ENCODE measurements at places on chromosomes 6 and 20. TPM values are rescaled to one million over a fixed set of nuclear protein-coding genes. Genes with fewer than 3 reads are reported as not detected.

DNA sequence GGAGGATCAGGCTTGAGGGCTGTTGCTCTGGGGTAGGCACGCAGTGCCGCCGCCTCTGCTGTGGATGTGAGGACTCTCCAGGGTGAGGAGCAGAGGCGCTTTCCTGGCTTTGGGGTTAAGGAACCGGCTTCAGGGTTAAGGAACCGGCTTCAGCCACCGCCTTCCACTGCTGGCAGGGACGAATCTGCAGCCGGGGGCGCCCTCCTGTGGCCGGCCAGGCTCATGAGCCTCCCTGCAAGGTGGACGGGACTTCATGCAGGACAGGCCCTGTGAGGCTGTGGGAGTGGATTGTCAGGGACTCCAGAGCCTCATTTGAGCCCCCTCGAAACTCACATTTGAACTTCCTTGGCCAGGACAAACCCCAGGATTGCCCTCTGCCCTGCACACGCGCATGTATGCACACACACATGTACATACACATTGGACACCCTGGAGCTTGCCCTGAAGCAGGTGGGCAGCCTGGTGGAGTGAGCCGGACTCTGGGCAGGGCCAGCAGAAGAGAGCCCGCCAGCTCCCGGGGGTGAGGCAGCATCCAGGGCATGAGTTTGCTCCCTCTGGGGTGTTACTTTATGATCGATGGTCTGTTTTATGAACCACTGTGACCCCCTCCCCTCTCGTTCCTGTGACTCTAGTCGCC, 146.9 kb downstream of the PHACTR3 start:
- peaks cover 10% of the 10 kb centered on the region for H3K4me1 ChIP-seq

DNA sequence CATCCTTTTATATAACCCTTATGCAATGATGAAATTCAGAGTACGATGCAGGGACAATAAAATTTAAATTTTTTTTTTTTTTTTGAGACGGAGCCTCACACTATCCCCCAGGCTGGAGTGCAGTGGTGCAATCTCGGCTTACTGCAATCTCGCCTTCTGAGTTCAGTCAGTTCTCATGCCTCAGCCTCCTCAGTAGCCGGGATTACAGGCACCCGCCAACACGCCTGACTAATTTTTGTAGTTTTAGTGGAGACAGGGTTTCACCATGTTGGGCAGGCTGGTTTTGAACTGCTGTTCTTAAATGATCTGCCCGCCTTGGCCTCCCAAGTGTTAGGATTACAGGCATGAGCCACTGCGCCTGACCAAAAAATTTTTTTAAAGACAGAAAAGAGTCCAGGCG, 15.2 kb downstream of the MTO1 start:
- H3K4me3 ChIP-seq: no peak overlapping the region
- no peaks in the 10 kb centered on the region for H3K27me3 ChIP-seq
- DNase-seq: no peak
- no peak overlapping the region for H3K27ac ChIP-seq
- peaks cover 8% of the 10 kb centered on the region for H3K4me1 ChIP-seq

GRCh38 chr20:61499859-61500554, 247.9 kb downstream of the CDH4 start:
- no peaks in the 10 kb centered on the region for H3K36me3 ChIP-seq
- no peaks in the 10 kb centered on the region for H3K4me1 ChIP-seq
- no peaks in the 10 kb centered on the region for H3K27me3 ChIP-seq
- DNase-seq: no peak
- H3K27ac ChIP-seq: no peak overlapping the region
- H3K4me3 ChIP-seq: no peak overlapping the region

DNA sequence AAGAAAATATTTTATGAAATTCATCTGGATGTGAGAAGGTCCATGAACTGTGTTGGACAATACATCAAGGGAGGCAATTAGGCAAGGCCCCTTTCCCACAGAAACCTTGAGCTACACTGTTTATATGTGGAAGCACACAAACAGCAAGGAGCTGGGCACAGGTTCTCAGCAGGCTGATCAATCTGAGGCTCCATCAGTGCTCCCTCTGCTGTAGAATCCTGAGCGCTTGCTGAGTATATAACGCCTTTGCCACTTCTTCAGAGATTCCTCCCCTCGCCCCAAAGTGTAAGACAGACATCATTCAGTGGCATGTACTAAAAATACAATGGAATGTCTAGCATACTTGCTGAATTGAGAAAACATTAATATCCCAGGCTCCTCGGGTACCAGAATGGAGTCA, 146.9 kb downstream of the PRKN start:
- no peaks in the 10 kb centered on the region for H3K27me3 ChIP-seq
- DNase-seq: no peak
- H3K36me3 ChIP-seq: no peaks in the 10 kb centered on the region
- no peak overlapping the region for H3K4me3 ChIP-seq
- no peaks in the 10 kb centered on the region for H3K4me1 ChIP-seq
- no peak overlapping the region for H3K27ac ChIP-seq

DNA sequence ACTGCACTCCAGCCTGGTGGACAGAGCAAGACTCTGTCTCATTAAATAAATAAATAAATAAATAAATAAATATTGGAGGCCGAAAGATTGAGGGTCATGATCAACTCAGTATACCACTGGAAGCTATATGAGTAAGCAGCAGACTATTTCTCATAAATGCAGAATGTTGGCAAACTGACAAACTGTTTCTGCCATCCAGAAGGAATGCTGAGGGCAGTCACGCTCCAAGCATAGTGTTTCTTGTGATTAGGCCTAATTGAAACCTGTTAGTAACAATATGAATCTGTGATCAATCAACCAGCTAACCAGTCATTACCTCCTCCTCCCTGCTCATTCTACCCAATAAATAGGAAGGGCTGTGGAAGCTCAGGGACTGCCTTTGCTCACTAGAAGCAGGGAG, 15.2 kb upstream of the KCNK15 start:
- no peak overlapping the region for H3K4me3 ChIP-seq
- no peaks in the 10 kb centered on the region for H3K36me3 ChIP-seq
- H3K27me3 ChIP-seq: no peaks in the 10 kb centered on the region
- H3K27ac ChIP-seq: no peak overlapping the region

GRCh38 chr6:17358515-17358914, 34.9 kb upstream of the CAP2 start:
- H3K4me3 ChIP-seq: no peak overlapping the region
- H3K4me1 ChIP-seq: no peaks in the 10 kb centered on the region
- no peak overlapping the region for H3K27ac ChIP-seq
- H3K36me3 ChIP-seq: no peaks in the 10 kb centered on the region

- H3K27ac ChIP-seq: no peak overlapping the region
- H3K36me3 ChIP-seq: no peaks in the 10 kb centered on the region
- no peaks in the 10 kb centered on the region for H3K4me1 ChIP-seq
- DNase-seq: no peak
- no peaks in the 10 kb centered on the region for H3K27me3 ChIP-seq
- no peak overlapping the region for H3K4me3 ChIP-seq
Measured at GRCh38 chr6:166768761-166769160, 141.7 kb upstream of the RPS6KA2 start.

DNA sequence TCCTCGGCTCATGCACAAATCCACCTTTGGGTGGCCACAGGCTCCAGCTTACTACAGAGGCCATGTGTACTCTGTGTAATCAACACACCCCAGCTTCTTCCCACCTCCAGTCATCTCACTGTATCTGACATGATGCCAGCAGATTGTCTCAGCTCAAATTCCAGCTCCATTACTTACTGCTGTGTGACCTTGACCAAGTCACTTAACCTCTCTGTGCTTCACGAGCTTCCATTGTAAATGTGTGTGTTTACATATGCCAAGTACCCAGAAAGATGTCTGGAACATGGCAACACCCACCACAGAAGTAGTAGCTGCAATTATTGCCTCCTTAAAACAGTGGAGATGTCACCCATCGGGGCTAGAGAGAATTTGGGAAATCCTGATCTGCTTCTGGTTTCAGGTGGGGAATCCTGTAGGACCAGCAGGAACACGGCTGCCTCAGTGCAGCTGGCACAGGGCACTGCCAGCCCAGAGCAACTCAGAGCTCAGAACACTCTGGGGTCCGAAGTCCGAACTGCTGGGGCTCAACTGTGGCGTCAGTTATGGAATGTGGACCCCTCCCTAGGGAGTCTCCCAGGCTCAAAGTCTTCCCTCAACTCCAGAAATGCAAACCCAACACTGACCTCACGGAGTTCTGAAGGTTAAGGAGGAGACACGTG, 21.2 kb upstream of the HLA-B start:
- H3K4me3 ChIP-seq: no peak overlapping the region
- no peaks in the 10 kb centered on the region for H3K36me3 ChIP-seq
- peaks cover 20% of the 10 kb centered on the region for H3K27me3 ChIP-seq
- no peaks in the 10 kb centered on the region for H3K4me1 ChIP-seq

- no peak overlapping the region for H3K4me3 ChIP-seq
- DNase-seq: no peak
- peaks cover 25% of the 10 kb centered on the region for H3K4me1 ChIP-seq
- H3K36me3 ChIP-seq: no peaks in the 10 kb centered on the region
Measured at GRCh38 chr20:37356961-37357371, 11.0 kb downstream of the SRC start.

DNA sequence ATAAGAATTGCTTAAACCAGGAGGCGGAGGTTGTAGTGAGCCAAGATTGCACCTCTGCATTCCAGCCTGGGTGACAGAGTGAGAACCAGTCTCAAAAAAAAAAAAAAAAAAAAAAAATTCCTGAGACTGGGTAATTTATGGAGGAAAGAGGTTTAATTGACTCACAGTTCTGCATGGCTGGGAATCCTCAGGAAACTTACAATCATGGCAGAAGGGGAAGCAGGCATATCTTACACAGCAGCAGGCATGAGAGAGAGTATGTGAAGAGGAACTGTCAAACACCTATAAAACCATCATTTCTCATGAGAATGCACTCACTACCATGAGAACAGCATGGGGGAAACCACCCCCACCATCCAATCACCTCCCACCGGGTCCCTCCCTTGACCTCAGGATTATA, 1.8 kb upstream of the FKBP1A start:
- H3K4me3 ChIP-seq: no peak overlapping the region
- DNase-seq: no peak
- H3K4me1 ChIP-seq: peaks cover 60% of the 10 kb centered on the region
- no peaks in the 10 kb centered on the region for H3K27me3 ChIP-seq
- H3K36me3 ChIP-seq: no peaks in the 10 kb centered on the region

DNA sequence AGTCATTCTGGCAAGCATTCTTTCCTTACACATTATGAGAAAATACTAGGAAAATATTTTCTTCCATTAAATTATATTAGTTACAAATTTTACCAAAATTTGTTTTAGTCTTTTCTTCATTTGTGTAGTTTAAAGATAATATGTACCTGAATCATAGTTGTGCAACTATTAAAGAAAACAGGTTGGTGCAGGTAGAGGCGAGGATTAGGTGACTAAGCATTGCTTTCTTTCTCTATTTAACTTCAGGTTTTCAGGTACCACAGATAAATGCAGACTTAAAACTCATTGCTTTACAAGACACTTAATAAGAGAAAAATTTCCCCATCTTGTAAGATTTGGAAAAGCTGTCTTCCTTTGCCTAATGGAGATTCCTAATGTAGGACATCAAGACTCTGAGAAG, 1175.5 kb upstream of the ADGRB3 start:
- no peaks in the 10 kb centered on the region for H3K4me1 ChIP-seq
- no peak for DNase-seq
- H3K4me3 ChIP-seq: no peak overlapping the region

GRCh38 chr20:38383147-38383546, 36.9 kb downstream of the LBP start:
- no peak overlapping the region for H3K4me3 ChIP-seq
- no peaks in the 10 kb centered on the region for H3K4me1 ChIP-seq
- DNase-seq: no peak

GRCh38 chr20:47989957-47990356, 204.7 kb upstream of the SULF2 start:
- no peaks in the 10 kb centered on the region for H3K27me3 ChIP-seq
- H3K36me3 ChIP-seq: no peaks in the 10 kb centered on the region
- no peaks in the 10 kb centered on the region for H3K4me1 ChIP-seq
- no peak overlapping the region for H3K27ac ChIP-seq
- DNase-seq: no peak

DNA sequence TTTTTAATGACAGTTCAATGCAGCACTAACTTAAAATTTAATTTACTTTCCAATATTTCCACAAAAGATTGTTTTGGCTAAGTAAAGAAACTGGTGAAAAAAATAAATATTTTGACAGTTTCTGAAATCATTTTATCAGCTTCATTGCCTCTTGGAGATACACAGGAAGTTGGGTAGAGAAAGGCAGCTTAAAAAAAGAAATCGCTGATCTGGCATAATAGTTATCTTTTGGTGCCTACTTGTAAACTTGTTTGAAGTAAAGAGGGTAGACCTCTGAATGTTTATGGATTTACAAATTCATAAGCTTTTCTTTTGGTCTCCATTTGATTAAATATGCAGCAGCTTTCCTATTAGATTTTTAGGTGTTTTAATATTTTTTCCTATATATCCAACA, 103.4 kb downstream of the RTN4IP1 start:
- no peak overlapping the region for H3K4me3 ChIP-seq
- H3K36me3 ChIP-seq: peaks cover 18% of the 10 kb centered on the region
- H3K4me1 ChIP-seq: peaks cover 64% of the 10 kb centered on the region
- H3K27me3 ChIP-seq: no peaks in the 10 kb centered on the region
- H3K27ac ChIP-seq: peak overlapping the region; percentile 75

DNA sequence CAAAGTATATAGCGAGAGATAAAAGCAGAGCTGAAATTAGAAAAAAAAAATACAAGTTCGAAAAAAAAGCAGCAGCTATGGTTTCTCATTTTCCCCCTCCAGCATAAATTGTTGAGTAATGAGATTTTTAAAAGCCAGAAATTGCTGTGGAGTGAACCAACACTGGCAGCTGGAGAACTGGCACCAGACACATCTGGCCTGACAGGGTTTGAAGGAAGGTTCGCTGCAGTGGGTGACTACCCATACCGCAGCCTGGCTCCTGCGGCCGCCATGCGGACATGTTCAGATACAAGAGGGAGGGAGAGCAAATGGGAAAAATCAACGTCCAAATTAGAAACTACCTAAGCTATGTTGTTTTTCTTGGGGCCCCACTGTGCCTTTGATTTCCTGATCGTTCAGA, 3.3 kb downstream of the APCDD1L start:
- H3K4me3 ChIP-seq: no peak overlapping the region
- peaks cover 32% of the 10 kb centered on the region for H3K27me3 ChIP-seq
- H3K27ac ChIP-seq: no peak overlapping the region
- no peak for DNase-seq

GRCh38 chr20:57398901-57399535, 7.8 kb downstream of the RBM38 start:
- DNase-seq: no peak
- peaks cover 87% of the 10 kb centered on the region for H3K36me3 ChIP-seq
- H3K27ac ChIP-seq: peak overlapping the region; percentile 96
- peak overlapping the region; percentile 46 for H3K4me3 ChIP-seq

Gene SPATA25
- total RNA-seq: 2.9 TPM

Gene TMEM244
- total RNA-seq: not detected

Gene SLC26A8
- not detected for total RNA-seq

Gene VWA7
- total RNA-seq: 5.6 TPM

Gene FAM209B
- total RNA-seq: 1.9 TPM

Gene ADGB
- not detected for total RNA-seq

Gene NRSN2
- 8.6 TPM for total RNA-seq
